NCI-H1417 treated with DMSO at 0.1 percent for 48 hours (cell line): ENCODE measurements at places on chromosomes 3 and 15.

GRCh38 chr3:99902091-99902490 is 84.4 kb downstream of the CMSS1 start:
- DNase-seq = no peak

DNA sequence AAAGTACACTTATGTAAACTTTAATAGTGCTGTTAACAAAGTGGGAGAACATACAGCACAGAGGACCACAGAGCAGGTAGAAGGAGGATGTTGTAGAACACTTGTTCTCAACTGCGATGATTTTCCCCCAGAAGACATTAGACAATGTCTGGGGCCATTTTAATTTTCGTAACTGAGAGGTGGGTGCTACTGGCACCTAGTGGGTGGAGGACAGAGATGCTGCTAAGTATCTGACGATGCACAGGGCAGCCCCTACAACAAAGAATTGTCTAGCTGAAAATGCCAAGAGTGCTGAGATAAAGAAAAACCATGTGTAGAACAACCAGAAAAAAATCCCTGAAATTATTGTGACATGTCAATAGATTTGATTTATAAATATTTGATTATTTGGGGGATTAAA is 5.0 kb upstream of the KBTBD8 start:
- no peak for DNase-seq

DNA sequence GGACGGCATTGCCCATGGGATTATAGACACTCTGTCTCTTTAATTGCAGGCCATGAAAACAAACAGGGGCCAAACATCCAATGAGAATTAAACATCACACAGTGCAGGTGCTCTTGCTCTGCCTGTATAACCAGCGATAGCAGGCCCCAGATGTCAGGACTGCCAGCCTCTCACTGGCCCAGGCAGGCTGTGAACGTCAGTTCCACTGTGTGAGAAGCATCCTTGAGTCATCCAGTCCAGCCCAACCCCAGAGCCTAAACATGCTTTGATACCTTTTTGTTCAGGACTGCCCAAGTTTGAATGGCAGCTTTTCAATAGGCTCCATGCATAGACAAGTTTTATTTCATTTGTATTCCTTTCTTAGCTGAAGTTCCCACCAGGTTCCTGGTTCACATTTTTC is 189.8 kb downstream of the SLCO3A1 start:
- no peak for DNase-seq

GRCh38 chr15:45251888-45252287 is at the start of gene SLC28A2:
SLC28A2 (plus strand) TSS chr15:45252234; CDS start chr15:45253216, 982 bp downstream.
- DNase-seq = no peak

DNA sequence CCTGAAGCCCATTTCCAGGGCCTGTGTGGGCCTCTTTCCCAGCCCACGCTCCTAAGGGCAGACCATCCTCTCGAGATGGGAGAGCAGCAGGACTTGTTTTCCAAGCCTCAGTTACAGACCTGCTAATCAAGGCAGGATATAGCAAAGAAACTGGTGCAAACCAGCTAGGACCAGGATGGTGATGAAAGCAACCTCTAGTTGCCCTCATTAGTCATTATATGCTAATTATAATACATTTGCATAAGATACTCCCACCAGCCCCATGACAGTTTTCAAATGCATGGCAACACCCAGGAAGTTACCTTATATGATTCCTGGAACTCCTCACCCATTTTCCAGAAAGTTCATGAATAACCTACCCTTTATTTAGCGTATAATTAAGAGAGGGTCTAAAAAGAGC is 34.4 kb upstream of the TRH start:
- DNase-seq = no peak

- no peak for DNase-seq
Measured at GRCh38 chr3:117600112-117600511, 890.5 kb downstream of the TUSC7 start.

- no peak for DNase-seq
Measured at GRCh38 chr3:21226086-21226485, 524.9 kb downstream of the ZNF385D start.

DNA sequence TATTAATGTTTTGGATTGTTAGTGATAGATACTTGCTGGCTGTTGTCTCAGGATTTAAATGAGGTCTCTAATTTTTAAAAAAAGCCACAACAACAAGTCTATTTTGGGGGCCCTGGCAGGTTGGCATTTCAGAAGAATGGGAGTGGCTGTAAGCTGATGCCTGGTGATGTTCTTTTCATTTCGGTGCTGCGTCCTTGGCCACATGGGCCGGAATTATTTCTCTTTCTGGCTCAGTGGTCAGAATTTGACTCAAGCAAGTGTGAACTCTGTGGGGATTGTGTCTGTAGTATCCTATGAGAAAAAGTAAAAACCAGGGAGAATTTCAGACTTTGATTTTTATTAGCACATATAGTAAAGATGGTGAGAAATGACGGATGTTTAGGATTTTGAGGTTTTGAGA is 203.0 kb downstream of the AKAP13 start:
- no peak for DNase-seq

DNA sequence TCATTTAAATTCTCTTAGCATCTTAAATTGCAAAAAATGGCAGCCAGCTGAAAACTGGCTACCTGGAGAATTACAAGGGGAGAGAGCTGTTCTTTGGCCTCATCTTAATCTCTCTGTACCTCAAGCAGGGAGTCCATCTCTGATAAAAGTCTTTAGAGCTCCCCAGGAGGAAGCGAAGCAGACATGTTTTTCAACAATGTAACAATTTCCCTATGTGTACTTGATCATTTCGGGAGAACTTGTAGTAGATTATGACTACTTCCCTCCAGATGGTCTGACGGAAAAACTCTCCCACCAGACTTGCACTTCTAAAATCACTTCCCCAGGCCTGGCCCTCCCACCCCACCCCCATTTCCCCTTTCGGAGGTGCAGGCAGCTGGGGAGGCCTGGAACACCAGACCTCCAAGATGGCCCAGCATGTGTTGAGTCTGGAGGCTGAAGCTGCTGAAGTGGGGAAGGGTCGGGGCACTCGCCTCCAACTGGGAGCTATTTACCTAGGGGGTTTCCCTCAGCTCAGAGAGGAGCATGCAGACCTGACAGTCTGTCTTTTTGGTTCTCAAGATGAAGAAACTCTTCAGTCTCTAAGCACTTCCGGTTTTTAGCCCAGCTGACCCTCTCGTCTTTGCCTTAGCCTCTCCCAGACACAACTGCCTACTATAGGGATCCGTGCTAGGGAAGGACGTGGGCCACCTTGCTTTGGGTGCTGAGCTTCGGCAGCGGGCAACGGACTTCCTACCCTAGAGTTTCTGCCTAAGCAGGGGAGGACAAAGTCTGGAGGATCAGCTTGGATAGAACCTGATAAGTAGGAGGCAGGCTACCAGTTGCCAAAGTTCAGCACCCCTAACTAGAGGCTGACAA is 164.0 kb upstream of the TBL1XR1 start:
- DNase-seq = no peak

GRCh38 chr3:21356402-21356801 is 394.6 kb downstream of the ZNF385D start:
- DNase-seq = no peak

DNA sequence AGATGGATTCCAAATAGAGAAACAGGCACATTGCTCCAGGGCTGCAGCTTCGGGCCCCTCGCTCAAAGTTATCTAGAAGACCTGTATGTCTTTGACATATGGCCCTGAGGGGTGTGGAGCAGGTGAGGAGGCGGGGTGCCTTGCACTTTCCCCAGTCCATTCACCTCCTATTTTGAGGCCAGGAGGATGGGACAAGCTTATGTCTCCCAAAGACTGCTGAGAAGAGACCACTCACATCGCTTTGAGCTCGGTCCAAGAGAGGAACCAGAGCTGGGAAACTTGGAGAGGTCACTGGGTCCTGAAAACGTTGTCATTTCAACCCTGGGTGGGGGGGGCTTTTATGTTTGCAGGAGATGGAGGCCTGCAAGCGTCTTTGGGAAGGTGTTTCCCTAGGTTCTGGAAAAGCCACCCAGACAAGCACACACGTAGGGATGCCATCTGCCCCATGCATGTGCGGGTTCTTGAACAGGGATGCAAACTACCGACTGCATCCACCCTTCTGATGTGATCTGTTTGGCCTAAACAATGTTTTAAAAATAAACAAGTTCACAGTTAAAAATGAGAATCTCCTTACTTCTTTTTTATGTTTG is 33.7 kb upstream of the SYNM start:
- no peak for DNase-seq

- no peak for DNase-seq
Measured at GRCh38 chr3:132925256-132925930, 112.8 kb upstream of the TMEM108 start.

DNA sequence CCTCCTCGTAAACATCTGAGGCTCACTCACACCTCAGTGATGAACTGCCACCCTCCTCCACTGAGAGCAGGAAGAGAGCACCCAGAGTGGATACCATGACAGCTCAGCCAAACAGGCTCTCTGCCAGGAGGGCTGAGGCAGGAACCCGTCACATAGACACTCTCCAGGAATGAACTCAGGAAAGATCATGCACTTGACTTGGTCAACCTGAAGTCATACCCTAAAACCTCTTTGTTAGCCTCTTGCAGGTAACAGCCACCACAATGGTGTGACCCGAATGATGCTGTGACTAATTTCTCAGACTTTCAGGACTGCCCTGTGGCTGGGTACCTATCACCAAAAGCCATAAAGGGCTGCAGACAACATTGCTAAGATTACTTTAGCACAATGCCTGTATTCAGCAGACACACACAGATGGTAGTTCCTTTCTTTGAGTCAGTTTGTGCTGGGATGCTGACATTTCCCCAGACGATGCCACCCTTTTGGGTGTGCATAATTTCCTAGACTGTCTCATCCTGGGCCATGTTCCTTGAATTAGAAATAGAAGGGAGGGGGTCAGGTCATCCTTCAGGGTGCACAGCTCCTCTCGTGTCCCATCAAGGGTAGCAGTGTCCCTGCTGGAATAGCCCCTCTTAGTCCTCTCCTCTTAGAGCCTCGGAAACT is 30.3 kb downstream of the CX3CR1 start:
- no peak for DNase-seq

GRCh38 chr15:70358011-70358819 is 260.5 kb upstream of the TLE3 start:
- DNase-seq = no peak

DNA sequence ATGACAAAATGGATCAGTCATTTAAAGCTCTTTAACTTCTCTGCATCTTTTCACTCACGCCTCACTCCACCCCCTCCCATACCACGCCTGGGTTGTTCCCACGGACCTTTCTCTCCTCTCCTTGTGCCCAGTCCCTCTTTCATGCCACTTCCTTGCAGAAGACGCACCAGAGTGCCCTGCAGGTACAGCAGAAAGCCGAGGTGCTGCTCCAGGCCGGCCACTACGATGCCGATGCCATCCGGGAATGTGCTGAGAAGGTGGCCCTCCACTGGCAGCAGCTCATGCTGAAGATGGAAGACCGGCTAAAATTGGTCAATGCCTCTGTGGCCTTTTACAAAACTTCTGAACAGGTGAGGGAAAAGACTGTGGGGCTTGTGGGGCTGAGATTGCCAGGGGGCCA is 296.1 kb upstream of the UMPS start:
- DNase-seq = no peak

GRCh38 chr3:37453393-37454389 is 279.3 kb upstream of the LRRFIP2 start:
- DNase-seq = no peak

DNA sequence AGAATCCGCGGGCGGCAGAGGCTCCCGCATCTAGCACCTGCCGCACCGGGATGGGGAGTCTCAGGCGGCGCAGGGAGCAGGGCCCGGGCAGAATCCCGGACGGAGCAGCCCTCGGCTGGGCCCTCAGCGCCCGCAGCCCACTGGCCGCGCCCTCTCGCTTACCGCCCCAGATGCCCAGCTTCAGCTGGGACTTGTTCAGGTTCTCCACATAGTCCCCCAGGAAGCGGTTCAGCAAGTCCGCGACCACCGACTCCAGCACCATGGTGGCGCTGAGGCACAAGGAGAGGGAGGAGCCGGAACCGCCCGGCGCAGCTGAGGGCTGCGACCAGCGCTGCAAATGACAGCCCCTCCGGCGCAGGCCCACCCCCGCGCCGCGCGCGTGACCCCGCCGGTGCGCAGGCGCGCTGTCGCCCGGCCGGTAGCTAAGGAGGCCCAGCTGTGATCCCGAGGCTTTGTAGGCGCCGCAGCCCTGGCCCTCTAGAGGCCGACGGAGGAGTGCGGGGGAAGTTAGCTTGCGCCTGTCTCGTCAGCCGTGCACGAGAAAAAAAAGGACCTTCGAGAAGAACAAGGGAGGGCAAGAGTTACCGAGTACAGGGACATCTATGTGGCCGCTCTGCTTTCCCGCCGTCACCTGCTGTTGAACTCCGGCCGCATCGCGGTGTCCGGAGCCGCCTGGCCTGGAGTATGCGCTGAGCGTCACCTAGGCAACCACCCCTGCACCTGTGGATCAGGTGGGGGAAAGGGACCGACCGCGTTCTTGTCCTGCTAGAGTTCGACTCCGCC is at the start of gene VPS13C:
TSS of gene VPS13C (minus strand) at position 335 of the 783 bp plus-strand sequence. CDS start at position 262, 73 bp downstream.
- peak; percentile 85 for DNase-seq

DNA sequence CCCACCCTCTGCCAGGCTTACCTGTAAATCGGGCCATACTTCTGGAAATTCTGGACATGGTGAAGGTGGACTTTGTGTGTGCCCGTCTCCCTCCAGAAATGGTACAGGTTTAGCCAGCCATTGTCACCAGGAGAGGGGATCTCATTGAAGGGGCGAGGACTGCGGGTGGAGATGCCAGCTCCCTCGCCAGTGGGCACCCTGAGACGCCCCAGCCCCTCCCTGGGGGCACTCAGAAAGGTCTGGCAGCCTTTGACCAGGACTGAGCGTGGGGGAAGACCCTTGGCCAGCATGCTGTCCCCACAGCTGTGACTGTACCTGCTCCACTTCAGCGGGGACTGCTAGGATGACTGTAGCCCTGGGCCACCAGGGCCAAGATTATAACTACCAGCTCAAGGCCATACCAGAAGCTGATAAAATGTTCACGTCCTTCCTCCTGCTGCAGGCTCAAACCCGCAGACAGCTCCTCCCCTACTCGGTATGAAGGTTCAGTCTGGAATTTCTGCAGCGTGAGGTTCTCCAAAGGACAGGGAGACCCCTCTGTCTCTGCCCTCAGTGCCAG is at the start of gene CYP11A1:
TSS of gene CYP11A1 (minus strand) at position 351 of the 559 bp plus-strand sequence. CDS start at position 290, 61 bp downstream.
- DNase-seq = no peak

- no peak for DNase-seq
Measured at GRCh38 chr15:20341901-20342600, 199.5 kb downstream of the GOLGA6L6 start.

GRCh38 chr3:171811295-171811912 is 1.1 kb upstream of the PLD1 start:
- DNase-seq = no peak

DNA sequence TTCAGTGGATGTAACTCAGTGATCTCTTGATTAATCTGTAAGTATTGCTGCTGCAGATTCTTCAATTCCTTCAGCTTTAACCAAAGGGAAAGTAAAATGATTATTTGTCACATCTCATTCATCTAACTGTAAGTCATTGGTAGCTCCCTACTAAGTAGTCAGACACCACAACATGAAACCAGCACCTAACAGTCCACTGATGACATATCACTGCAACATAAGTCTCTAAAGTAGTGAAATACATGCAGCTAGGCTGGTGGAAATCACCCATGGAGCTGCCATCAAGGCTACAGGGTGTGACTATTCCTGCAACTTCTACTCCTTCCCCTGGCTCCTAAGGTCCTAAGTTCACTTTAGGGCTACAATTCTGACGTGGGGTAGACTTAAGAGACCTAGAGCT is 21.1 kb upstream of the HCLS1 start:
- no peak for DNase-seq
